Stimulated activated CD8-positive, alpha-beta memory T cell treated with anti-CD3 and anti-CD28 coated beads, Interleukin-7, amount 100 ng/mL, for 1 hour (primary cell): ENCODE measurements at places on chromosomes 2 and 18.

- DNase-seq, result no peak
Measured at GRCh38 chr2:218278531-218279360, 8.4 kb downstream of the PNKD start.

GRCh38 chr2:126527836-126528490 lies 128.0 kb upstream of the GYPC start:
- DNase-seq, result peak; percentile 53

DNA sequence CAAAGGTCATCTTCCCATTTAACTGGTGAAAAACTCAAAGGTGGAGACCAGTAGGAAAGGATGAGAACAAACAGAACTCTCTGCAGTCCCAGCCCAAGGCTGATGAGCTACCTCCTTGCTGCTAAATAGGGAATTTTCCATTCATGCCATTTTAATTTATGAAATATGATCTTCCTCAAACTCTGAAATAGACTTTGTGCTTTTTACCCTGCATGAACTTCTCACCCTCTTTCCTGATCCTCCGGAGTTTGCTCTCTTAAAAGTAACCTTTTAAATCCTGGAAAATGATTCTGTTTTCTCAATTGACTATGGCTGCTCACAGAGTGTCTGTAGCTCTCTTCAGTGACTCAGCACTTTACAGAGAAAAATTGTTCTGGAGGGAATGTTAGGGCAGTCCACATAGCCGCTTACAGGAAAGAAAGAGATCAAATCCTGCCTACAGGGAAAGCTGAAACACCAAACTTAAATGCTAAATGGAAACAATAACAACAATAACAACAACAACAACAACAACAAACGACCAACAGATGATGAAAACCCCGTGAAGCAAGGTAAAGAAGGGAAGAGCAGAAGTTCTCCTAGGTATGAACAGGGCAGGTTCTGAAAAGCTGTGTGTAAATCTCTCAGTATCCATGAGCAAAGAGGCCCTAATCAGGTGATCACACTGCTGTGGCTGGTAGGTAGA lies 79.8 kb upstream of the SESTD1 start:
- DNase-seq, result no peak

DNA sequence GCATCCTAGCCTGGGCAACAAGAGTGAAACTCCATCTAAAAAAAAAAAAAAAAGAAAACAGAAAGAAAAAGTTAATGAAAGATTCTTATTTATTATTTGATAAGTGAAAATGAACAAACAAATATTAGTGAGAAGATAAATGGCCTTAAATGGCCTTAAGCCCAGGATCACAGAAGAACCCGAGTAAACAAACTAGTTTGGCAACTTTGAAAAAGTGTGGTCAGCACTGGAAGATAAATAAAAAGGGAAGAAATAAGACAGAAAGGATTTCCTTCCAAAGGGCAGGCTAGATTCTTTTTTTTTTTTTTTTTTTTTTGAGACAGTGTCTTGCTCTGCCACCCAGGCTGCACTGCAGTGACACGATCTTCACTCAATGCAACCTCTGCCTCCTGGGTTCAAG lies 692.4 kb downstream of the CPS1 start:
- no peak for DNase-seq

DNA sequence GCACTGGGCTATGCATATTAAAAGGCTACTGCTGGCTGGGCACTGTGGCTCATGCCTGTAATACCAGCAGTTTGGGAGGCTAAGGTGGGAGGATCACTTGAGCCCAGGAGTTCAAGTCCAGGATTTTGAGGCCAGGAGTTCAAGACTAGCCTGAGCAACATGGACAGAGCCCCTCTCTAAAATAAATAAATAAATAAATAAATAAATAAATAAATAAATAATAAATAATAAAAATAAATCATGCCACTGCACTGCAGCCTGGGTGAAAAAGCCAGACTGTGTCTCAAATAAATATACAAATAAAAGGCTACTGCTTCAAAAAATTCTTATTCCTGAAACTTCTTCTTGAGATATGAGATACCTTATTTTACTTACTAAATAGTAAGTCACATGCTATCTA lies 439.6 kb downstream of the ERBB4 start:
- DNase-seq, result no peak

- no peak for DNase-seq
Measured at GRCh38 chr18:70232261-70232660, 26.8 kb upstream of the RTTN start.

- no peak for DNase-seq
Measured at GRCh38 chr2:65013776-65014175, 24.6 kb downstream of the SLC1A4 start.

DNA sequence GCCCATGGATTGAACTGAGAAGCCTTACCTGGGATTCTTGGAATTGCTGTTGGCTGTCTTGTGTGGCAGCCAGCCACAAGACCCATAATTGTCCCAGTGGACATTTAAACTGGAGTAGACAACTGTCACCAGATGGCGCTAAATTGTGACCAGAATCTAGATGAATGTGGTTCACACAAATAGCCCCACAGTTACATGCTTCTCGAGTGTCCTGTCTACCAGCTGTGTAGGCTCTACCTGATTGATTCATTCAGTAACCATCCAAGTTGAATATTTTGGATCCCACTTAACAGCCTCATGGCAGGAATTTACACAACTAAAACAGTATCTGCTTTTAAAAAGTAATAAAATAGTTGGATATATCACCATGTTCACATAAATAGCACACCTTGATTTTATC lies 73.2 kb downstream of the MAP4K4 start:
- no peak for DNase-seq

GRCh38 chr2:65366595-65367125 lies 65.7 kb downstream of the SPRED2 start:
- no peak for DNase-seq

DNA sequence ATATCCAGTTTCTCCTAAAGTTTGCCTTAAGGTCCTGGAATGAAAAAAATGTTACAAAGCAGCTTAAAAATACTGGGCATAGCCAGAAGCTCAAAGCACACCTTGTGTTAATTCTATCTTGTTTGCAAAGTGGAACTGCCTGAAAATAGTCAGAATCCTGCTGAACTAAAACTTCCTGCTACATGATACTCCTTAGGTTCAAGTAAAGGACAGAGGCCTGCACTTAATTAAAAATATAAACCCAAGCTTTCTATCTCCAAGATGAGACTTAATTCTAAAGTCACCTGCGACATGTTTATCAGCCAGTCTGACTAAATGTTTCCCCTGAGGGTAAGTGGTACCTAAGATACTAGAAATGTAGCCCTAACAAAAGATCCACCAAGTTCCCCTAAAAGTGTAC lies 103.4 kb downstream of the CHST9 start:
- no peak for DNase-seq

GRCh38 chr2:239283961-239284795 lies 116.6 kb downstream of the HDAC4 start:
- no peak for DNase-seq

DNA sequence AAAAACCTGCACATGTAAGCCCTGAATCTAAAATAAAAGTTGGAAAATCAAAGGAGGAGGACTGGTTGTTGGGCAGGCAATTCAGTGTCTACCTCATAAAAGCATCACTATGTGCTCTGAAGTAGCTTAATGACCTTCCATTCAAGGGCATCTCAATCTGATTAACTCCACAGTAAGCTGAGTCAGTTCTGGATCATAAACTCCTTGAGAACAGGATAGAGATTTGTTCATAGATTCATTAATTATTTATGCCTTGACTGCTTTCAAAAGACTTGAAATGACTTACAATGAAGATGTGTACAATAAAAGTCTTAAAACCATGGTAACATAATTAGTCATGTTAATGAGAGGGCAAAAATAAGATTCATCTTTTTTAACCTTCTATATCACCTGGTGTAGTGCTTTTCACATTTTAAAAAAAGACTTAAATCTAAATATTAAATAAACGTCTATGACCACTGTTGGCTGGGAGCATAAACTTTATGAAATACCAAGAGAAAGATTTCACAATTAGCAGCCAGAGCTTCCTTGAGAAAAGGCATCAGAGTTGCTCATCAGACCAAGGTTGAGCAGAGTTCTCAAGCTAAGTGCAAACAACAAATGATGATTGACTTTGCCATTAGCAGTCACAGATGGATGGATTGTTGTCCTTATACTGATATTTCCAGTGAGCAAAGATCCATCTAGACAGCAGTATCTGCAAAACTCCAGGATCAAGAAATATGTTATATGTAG lies 237.3 kb upstream of the THUMPD2 start:
- no peak for DNase-seq

GRCh38 chr18:27794181-27794926 lies 382.6 kb downstream of the CDH2 start:
- no peak for DNase-seq

DNA sequence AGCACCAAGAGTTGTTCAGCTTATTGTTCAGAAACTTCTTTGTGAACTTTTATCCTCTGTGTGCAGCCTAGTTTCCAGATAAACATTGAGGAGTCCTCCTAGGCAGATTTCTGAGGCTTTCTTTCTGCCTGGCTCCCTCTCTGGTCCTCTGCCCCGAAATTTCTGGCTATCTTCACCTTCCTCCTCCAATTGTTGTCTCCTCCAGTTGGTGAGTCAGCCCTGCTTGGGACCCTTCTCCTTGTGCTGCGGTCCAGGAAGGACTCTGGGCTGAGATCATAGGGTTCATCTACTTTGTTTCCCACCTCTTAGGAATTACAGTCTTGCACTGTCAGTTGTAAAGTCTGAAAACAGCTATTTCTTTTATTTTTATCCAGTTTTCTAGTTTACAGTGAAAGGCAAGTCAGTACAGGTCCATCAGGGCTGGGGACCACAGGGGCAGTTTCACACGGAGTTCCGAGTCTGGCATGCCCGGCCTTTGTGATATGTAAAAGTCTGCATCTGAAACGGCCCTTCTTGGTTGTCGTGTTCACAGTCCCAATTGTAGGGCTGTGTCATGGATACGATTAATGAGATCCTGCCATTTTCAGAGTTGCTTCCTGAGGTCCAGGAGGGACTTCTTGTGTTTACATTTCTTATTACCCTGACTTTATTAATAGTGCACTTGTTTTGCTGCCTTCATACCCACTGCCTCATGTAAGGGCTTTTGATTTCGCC lies 100.8 kb downstream of the SMC6 start:
- DNase-seq, result no peak

DNA sequence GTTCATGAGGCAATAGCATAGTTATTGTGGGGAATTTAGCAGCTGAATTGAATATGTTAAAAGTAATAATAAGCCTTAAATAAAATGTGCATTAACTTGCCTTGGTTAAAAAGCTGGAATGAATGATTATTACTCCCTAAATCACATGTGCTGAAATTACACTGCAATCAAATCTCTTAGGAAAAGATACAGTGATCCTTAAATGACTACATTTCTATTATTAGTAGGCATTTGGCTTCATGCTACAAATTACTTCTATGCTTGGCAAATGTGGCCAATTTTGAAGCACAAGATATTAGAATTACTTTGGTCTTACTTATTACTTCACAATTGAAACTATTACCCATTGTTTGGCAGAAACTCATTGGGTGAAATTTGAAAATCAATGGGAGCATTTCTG lies 5.4 kb downstream of the RND3 start:
- no peak for DNase-seq

GRCh38 chr2:224221455-224221913 lies 180.4 kb downstream of the FAM124B start:
- DNase-seq, result no peak

- DNase-seq, result no peak
Measured at GRCh38 chr18:22603902-22604301, 186.2 kb upstream of the CTAGE1 start.

- DNase-seq, result no peak
Measured at GRCh38 chr2:36530983-36531354, 67.0 kb downstream of the FEZ2 start.

DNA sequence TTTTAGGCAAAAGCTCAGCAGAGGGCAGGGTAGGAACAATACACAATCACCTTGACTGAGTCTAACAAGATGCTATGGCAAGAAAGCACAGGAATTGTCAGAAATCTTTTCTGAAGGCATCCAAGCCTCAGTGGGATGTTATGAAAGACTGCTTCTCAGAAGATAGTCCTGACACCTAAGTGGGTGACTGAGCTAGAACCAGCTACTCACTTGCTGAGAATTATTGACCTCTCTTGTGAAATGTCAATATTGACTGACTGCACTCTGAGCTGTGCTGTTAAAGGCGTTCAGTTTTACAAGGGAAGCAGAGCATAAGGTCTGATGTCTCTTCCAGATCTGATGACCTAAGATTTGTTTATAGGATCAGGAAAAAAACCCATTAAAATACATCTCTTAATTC lies 46.1 kb downstream of the TACR1 start:
- DNase-seq, result no peak

DNA sequence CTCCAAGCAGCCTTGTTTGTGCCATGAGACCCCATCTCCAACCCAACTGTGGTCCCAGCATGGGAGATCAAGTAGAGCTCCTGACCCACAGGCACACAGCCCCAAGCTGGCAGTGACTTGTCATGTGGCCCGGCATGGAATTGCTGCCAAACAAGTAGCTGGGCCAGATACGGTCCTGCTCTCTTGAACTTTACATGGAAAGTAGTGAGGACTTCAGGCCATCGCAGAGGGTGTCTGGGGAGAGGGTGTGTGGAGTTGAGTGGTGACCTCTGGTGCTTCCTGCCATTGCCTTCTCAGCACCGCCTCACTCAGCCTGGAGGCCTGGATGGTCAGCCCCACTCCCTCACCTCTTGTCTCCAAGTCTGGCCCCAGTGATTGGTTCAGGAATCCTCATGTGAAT lies 10.9 kb upstream of the SLC4A3 start:
- DNase-seq, result no peak

DNA sequence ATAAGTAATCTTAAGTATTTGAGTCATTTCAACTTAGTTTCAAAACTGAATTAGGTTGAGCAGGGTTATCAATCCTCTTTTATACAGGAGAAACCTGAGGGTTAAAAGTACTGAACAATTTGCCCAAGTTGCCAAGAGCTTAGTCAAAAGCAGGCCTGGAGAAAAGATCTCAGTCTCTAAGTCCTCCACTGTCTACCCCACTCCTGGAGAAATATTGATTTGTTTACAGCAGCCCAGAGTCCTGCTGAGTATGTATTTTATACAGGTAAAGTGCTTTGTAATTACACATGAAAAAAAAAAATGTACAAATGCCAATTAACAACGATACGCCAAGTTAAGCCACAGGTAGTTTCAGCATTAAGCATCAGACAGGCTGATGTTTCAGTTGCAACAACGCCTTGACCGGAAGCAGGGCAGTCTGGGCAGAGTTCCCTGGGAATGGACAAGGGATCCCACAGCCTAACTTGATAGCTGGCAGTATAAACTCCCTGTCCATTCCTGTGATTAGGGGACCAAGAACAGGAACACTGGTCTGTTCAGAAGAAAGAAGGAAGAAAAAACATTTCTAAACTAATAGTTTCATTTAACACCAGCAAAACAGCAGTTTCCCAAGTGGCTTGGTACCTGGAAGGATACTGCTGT lies 132.9 kb downstream of the MYO5B start:
- no peak for DNase-seq

DNA sequence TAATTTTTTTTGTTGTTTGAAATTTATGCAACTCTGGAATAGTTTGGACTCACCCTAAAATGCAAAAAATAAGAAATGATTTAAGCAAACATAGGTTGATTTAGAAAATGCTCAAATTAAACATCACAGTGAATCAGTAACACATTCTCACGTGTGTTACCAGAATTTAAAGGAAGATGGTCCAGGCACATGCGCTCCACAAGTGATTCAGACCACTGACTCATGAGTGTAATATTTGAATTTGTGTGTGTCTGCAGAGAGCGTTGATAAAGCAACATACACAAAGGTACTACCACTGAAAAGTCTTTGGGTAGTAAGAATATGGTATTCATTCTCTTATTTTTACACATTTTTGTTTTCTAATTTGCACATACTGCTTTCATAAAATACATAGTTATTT lies 7.9 kb downstream of the SS18 start:
- DNase-seq, result no peak
